IMR-90 (cell line): ENCODE measurements at places on chromosomes 5 and 9.

- no peak for DNase-seq
Measured at GRCh38 chr9:106684940-106685695, 177.8 kb upstream of the ZNF462 start.

GRCh38 chr5:107127878-107128277, 542.9 kb downstream of the EFNA5 start:
- DNase-seq = no peak

DNA sequence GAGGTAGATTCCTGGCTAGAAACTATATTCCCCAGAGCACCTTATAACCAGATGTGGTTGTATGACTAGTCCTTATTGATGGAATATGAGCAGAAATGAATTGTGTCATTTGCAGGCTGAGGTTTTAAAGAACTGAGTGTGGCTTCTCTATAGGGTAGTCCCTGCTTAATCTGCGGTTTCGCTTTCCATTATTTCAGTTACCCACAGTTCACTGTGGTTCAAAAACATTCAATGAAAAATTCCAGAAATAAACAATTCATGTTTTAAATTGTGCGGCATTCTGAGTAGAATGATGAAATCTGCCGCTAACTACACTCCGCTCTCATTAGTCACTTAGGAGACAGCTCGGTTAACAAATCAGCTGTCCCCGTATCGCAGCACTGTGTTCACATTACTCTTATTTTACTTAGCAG, 65.1 kb downstream of the ANKRD55 start:
- DNase-seq = peak; percentile 78

GRCh38 chr5:159051421-159052282, 48.1 kb downstream of the EBF1 start:
- DNase-seq = no peak

GRCh38 chr5:148732692-148733091, 78.4 kb upstream of the HTR4 start:
- no peak for DNase-seq

DNA sequence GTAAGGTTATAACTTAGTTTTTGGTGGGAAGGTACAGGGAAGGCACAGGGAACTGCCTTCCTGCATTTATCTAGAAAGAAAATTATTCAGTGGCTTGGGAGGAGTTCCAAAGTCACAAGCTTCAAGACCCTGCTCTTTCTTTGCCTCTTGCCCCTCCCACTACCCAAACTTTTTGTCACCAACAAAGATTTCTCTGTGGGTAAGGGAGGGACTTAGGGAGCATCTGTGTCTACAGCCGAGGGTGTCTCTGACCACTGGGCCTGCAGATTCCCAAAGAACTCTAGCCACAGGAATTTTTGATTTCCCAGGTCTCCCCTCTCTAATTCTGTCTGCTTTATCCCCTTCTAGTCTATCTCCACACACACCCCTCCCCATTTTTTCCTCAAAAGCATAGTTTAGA, 2.1 kb downstream of the ECSCR start:
- no peak for DNase-seq

- no peak for DNase-seq
Measured at GRCh38 chr5:173733831-173734501, 117.5 kb upstream of the BOD1 start.

DNA sequence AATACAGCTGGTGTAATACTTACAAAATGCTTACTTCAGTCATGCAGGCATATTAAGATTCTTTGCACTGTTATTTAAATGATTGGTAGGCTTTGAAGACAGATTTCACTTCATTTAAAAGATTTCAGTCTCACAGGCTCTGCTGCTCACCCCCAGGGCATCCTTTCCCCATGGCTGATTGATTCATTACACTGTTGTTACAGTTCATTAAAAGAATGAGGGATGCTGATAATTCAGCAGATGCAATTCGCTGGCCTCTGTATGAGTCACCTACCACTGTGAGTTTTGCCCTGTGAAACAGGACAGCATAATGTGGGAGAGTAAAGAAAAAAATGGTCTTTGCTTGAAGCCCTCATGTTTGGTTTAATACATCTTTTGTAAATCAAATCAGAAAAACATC, 246.9 kb downstream of the CYLC2 start:
- no peak for DNase-seq

GRCh38 chr9:70119786-70120185, 76.1 kb downstream of the MAMDC2 start:
- DNase-seq = no peak

DNA sequence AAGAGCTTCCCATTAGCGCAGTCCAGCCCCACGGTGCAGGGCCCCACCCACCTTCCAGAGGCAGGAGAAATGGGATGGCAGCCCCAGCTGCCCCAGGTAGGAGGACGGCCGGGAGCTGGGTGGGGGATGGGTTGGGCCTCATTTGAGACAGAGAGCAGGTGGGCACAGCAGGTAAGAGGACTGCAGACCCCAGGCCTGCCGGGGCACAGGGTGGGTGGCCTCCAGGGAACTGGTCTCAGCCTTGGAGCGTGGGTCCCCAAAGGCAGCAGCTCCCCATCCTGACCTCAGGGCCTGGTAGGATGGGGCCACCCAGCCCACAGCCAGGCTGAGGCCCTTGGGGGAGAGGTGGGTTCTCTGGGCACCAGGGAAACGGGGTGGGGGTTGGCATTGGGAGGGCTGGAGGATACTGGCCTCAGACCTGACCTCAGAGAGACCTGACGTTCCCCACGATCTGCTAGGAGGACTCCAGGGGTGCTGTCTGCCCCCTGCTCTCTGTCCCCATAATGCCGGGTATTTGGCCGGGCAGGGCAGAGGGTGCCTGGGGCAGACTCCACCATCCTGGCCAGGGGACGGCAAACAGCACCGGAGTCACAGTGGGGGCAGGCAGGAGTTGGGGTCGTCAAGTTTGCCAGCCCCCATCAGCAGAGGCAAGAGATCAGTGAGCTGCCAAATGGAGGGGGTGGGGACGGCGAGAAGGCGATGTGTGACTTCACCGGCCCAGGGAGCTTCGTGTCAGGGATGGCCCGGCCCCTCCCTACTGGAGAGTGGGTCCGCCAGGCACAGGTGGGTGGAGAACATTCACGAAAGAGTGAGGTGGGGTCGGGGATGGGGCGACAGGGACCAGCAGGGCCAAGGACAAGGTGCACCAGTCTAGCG, 6.8 kb upstream of the QRFP start:
- DNase-seq = no peak

DNA sequence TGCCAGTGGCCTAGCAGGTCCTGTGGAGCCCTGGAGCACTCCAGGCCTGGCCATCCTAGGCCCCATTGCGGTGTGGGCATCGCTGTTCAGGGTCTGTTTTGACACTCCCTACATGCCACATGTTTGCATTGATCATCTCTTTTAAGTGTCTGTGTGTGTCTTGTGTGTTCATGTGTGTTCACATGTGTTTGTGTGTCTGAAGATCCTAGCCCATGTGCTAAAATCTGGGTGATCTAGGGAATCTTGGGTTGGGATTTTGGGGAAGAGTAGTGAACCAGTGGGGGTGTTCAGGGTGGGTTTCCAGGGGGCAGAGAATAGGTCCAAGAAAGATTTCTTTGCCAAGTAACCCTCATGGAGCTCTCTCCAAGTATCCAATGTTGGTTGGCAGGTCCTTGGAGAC, 8.4 kb downstream of the PSD2 start:
- no peak for DNase-seq

DNA sequence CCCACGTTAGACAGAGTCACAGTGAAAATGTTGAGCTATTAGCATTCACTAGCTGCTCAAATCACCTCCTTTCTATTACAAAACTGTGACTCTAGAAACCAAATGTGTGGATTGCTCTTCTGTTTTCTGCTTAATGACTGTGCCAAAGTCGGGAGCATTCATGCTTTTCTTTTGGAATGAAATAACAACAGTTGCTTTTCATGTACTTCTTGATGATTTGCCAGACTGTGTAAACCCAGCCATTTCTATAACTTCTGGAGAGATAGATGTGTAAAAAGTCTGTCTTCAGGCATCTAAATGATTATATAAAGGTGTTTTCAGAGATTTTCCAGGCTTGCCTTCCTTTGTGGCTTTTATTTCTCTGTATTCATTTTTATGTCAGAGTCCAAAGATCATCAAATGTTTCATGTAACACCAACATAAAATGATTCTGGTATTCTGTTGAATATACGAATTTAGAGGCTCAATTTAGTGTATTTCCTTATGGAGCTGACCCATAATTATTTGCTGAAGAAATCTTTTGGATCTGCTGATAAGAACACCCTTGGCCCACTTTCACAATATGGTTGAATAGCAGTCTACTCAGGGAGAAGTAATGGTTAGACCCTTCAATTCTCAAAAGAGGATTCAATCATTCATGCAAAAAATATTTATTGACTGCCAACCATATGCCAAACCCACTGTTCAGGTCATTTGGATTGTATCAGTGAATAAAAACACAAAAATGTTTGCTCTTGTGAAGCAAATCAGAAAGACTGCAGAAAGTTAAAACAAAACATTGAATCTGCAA, 581.2 kb downstream of the CDH18 start:
- DNase-seq = no peak

DNA sequence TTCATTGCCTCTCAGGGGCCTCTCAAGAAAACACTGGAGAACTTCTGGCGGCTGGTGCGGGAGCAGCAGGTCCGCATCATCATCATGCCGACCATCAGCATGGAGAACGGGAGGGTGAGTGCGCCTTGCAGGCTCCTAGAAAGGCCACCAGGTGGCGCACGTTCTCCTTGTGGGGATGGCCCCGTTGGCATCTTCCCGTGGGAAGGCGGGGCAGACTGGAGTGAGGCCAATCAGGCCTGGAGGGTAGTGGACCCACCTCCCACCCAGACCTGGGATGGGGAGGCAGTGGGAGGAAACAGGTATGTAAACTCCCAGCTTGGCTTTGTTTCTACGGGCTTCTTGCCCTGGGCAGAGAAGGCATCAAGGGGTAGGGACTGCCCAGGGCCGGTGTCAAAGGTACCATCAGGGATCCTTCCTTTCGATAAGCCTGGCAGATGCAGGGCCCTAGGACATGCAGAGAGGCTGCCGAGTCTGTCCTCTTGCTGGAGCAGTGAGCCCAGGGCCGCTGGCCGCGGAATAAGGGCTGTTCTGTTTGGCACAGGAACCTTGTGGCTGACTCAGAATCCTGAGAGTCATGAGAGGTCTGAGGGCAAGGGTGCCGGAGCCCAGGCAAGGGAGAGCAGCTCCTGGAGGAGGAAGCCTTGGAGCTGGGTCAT, 18.9 kb upstream of the SPTLC1 start:
- peak; percentile 77 for DNase-seq

GRCh38 chr9:107600060-107600573, 110.5 kb upstream of the KLF4 start:
- no peak for DNase-seq
